Lung (tissue), 17 donors: ENCODE measurements at places on chromosomes 2 and 18. TPM values are rescaled to one million over a fixed set of nuclear protein-coding genes. Genes with fewer than 3 reads are reported as not detected.
A peak's percentile ranks its signal among the peaks of the same experiment; 100 is the strongest.

DNA sequence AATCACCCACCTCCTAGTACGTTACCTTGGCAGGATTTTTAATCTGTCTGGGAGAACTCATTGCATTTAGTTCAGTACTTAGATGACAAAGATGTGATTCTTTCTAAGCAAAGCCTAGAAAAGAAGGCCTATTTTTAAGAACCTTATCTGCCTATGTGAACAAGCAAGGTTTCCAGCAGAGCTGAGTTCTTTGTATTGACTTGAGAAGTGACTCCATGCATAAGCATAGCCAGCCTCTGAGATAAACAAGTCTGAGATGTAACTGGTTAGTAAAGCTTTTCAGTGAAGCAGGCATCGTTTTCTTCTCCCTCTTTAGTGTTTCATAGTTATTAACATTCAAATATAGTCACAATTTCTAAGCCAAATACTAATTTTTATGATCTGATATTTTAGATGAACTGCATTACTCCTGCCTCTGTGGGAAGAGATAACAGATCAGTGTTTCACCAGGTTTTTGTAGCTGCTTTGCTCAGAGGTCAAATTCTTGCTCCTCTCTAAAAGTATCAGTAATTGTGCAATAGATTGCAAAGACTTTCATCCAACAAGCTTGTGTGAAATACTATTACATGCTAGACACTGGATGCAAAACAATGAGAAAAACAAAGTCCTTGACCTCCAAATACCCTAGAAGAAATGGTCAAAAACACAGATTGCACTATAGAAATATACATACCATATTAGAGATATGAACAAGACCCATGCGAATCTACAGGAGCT lies 107.8 kb downstream of the MBD2 start:
- no peaks in the 10 kb centered on the region for H3K36me3 ChIP-seq
- no peaks in the 10 kb centered on the region for H3K4me1 ChIP-seq
- no peak overlapping the region for H3K27ac ChIP-seq
- H3K27me3 ChIP-seq = no peaks in the 10 kb centered on the region

DNA sequence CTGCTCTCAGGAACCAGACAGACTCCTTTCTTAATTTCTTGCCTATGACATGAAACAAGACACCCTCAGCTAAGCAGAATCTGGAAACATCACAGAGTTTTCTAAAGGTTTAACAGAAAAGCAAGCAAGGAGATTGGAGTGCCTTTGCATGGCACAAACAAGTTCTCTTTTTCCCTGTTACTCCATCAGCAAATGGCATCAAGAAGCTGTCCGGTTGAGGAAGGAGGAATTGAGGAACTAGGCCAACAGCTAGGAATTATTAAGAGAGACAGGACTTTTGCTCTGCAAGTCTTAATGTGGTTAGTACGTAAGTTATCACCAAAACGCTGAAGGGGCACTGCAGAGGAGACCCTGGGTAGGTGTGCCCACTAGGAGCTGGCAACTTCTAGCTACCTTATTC lies 53.2 kb downstream of the NEB start:
- no peaks in the 10 kb centered on the region for H3K27me3 ChIP-seq
- no peak overlapping the region for H3K27ac ChIP-seq
- no peak overlapping the region for H3K4me3 ChIP-seq
- no peak for DNase-seq

DNA sequence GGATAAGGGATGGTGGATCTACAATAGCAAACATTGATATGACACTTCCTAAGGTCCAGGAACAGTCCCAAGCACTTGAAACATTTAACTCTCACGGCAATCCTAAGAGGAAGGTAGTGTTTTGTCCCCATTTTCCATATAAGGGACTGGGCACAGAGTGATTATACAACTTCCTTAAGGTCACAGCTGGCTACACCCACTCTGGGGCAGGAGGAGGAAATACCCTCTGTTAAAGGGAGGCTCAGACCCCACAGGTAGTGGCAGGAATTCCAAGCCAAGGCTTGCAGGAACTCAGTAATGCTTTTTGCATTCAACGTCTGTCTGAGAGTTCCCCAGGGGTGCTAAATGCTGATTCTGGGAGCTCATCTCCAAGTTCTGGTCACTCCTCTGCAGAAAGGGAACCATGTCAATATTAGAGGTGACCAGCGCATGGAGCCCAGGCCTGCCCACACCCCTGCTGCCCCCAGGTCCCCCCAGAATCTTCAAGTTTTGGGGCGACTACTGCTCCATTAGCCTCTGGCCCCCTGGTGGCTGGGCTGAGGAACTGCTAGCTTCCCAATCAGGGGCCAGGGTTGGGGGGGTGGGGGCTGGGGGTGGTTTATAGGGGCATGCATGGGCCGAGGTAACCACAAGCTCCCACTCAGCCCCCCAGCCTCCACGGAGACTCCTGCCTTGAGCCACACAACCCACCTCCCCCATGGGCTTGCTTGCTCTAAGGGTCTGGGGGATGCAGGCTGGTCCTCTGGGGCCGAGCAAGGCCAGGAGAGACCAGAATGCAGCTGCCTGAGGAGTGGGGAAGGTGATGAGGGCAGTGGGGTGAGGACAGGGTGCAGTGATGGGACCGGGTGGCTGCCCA lies 11.1 kb downstream of the OBSL1 start:
- peaks cover 10% of the 10 kb centered on the region for H3K4me1 ChIP-seq
- no peak overlapping the region for H3K27ac ChIP-seq
- H3K4me3 ChIP-seq = no peak overlapping the region
- H3K36me3 ChIP-seq = peaks cover 23% of the 10 kb centered on the region
- DNase-seq = no peak
- no peaks in the 10 kb centered on the region for H3K27me3 ChIP-seq

GRCh38 chr2:62309465-62310091 lies 113.7 kb downstream of the B3GNT2 start:
- H3K27me3 ChIP-seq = no peaks in the 10 kb centered on the region
- H3K36me3 ChIP-seq = no peaks in the 10 kb centered on the region
- peaks cover 11% of the 10 kb centered on the region for H3K4me1 ChIP-seq
- no peak for DNase-seq
- peak overlapping the region; percentile 71 for H3K27ac ChIP-seq
- no peak overlapping the region for H3K4me3 ChIP-seq

DNA sequence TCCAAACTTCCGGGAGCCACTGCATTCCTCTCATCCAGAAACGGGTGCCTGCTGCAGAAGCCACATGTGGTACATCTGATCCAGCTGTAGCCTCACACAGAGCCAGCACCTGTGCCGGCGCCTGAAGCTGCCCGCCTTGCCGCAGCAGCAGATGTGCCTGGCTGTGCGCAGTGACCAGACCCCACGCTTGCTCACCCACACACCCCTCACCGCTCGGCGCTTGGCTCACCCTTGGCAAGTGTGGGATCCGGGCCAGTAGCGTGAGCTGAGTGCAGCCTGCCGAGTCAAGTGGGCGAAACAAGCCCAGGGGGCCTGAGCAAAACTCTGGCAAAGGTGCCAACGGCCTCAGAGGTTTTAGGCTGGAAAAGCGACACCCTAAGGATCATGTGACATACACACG lies 220.1 kb upstream of the TMEFF2 start:
- no peaks in the 10 kb centered on the region for H3K36me3 ChIP-seq
- H3K4me1 ChIP-seq = no peaks in the 10 kb centered on the region
- DNase-seq = no peak
- no peak overlapping the region for H3K27ac ChIP-seq
- no peaks in the 10 kb centered on the region for H3K27me3 ChIP-seq

DNA sequence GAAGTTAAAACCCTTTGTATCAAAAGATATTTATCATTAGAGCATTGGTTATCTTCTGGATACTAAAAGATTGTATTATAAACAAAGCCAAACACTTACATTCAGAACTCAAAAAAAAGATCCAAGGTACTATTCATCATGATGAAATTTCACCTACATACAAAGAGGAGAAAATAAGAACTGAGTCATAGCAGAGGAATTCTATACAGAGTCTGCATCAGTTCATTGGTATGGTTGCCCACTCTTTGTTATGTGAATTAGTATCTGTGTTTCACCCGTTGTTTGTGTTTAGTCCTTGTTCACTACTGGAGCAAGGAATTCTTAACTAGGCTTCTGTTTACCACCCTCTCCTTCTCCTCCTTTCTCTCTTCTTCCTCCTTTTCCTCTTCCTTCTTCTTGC lies 157.9 kb downstream of the LNPK start:
- no peaks in the 10 kb centered on the region for H3K36me3 ChIP-seq
- no peak overlapping the region for H3K4me3 ChIP-seq
- DNase-seq = no peak
- peaks cover 13% of the 10 kb centered on the region for H3K4me1 ChIP-seq
- no peak overlapping the region for H3K27ac ChIP-seq

- no peaks in the 10 kb centered on the region for H3K36me3 ChIP-seq
- no peak overlapping the region for H3K27ac ChIP-seq
- DNase-seq = no peak
These were observed 44.1 kb downstream of the CD28 start for GRCh38 chr2:203750346-203751068.

GRCh38 chr2:233051241-233052149 lies 8.6 kb upstream of the INPP5D start:
- H3K4me3 ChIP-seq = no peak overlapping the region
- peaks cover 4% of the 10 kb centered on the region for H3K4me1 ChIP-seq
- no peaks in the 10 kb centered on the region for H3K27me3 ChIP-seq
- DNase-seq = peak; percentile 57
- no peaks in the 10 kb centered on the region for H3K36me3 ChIP-seq

DNA sequence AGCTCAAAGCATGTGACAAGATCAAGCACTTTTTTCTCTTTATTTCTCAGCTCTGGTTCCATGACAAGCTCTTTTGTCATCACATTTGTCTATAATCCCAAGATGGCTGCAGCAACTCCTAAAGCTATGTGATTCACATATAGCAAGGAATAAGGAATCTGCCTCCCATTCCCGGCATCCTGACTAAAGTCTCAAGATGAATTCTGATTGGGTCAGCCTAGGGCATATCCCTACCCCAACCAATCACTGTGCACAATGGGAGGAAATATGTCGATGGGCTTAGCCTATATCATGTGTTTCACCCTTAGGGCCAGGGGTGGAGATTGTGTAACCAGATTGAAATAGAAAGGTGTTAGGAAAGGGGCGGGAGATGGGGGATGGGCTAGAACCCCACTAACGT lies 23.1 kb upstream of the COLEC12 start:
- H3K27me3 ChIP-seq = no peaks in the 10 kb centered on the region
- no peaks in the 10 kb centered on the region for H3K36me3 ChIP-seq
- no peak overlapping the region for H3K4me3 ChIP-seq
- H3K27ac ChIP-seq = no peak overlapping the region

DNA sequence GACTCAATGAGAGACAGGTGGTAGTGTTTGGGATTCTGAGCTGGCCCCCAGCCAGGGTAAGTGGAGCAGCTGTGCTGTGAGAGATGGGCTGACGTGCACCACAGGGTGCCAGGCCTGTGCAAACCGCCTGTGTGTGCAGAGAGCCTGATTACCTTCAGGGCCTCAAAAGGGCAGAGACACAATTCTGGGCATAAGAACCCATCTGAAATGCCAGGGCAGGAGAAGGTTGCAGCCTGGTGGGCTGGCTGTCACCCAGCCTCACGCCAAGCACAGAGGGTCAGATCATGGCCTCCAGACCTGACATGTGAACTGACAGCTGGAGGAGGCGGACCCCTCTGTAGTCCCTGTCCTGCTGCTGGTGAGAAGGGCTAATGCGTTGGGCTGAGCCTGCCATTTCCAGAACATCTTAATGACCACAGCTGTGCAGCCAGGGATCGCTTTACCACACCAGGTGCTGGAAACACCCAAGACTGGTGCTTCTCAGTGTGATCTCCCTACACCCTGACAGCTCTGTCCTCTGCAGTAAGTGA lies 100.9 kb downstream of the ARL4C start:
- H3K36me3 ChIP-seq = no peaks in the 10 kb centered on the region
- no peak for DNase-seq
- H3K4me3 ChIP-seq = no peak overlapping the region
- H3K27ac ChIP-seq = no peak overlapping the region
- H3K27me3 ChIP-seq = no peaks in the 10 kb centered on the region
- H3K4me1 ChIP-seq = no peaks in the 10 kb centered on the region

GRCh38 chr2:217106650-217107014 lies 246.8 kb upstream of the TNP1 start:
- no peaks in the 10 kb centered on the region for H3K36me3 ChIP-seq
- no peaks in the 10 kb centered on the region for H3K4me1 ChIP-seq

- no peaks in the 10 kb centered on the region for H3K36me3 ChIP-seq
- peaks cover 34% of the 10 kb centered on the region for H3K27me3 ChIP-seq
- H3K4me1 ChIP-seq = peaks cover 4% of the 10 kb centered on the region
- H3K4me3 ChIP-seq = no peak overlapping the region
These were observed 3.4 kb upstream of the CXCR4 start for GRCh38 chr2:136121204-136121910.

DNA sequence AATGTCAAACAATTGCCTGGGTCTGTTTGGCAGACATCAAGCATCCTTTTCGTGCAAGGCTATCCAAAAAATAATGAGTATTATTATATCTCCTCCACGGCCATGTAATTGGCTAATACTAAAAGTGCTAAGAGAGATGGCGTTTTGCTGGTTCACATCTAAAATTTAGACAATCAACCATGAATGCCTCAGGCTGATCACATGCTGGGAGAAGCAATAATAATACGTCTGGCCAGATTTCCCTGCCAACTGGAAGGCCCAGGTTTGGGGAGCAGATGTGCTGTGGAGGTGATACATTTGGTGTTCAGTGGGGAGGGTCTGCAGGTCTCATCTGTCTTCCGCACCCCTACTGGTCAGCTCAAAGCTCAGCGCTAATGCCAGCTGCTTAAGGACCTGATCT lies 60.3 kb upstream of the CREB1 start:
- peaks cover 7% of the 10 kb centered on the region for H3K4me1 ChIP-seq
- no peak for DNase-seq
- H3K36me3 ChIP-seq = no peaks in the 10 kb centered on the region
- no peaks in the 10 kb centered on the region for H3K27me3 ChIP-seq
- H3K27ac ChIP-seq = no peak overlapping the region
- no peak overlapping the region for H3K4me3 ChIP-seq

DNA sequence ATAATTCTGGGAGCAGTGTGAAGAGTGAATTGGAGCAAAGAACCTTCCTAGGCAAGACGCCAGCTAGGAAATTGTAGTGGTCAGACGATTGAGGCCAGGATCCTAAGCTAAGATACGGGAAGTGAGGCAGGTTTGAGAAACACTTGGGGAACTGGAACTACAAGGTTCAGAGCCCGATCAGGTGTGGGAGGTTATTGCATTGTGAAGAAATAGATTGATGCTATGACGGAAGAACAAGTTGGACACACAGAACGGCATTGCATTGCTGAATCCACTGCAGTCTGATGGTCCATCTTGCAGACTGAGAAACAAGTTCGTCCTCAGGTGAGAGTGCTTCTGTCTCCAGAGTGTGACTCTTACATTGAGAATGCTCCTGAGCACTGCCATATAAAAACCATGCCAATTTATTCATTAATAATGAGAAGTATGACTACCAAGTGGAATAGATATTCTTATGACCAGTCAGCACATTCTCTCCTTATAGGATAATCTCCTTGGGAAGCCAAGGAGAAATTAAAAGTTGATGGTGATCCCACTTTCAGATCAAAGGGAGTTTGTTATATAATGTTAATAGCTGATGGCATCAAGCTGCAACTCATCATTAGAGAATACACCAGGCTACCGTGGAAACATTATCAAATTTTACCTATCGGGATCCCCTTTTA lies 30.9 kb downstream of the ANTXR1 start:
- H3K27ac ChIP-seq = no peak overlapping the region
- no peak overlapping the region for H3K4me3 ChIP-seq
- peaks cover 4% of the 10 kb centered on the region for H3K36me3 ChIP-seq

Gene C2orf78
- not detected for total RNA-seq
